ENCODE measurements at places on chromosomes 5 and 9.

DNA sequence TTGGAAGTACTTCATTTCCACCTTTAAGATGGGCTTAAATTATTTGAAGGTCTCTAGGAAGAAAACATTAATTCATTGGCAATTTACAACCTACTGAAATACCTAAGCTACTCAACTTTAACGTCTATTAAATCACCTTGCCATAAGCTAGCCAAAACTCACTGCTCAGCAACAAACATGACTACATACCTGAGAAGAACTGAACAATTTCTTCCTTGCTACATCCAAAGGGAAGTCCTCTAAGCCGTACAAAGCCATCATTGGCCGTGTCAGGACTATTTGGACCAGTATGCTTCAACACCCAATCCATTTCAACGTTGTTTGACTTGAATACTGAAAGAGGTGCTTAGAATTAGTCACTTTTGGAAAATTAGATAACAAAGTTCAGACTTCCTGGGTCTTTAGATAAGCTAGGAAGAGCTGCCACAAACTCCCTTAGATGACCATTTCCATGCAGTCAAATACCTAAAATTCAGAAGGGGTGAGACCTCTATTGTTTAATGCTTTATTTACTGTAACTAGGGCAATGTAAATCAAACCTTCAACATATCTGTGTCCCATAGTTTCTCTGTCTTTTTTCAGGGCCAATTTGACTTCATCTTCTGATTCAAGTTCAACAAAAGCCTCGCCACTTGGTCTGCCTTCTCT lies 2.6 kb downstream of the HNRNPH1 start:
- peak; percentile 19 for DNase-seq

GRCh38 chr9:101376111-101376848 lies 8.5 kb downstream of the BAAT start:
- no peak for DNase-seq

GRCh38 chr5:135105105-135105484 lies 71.1 kb upstream of the PITX1 start:
- DNase-seq = peak; percentile 34

DNA sequence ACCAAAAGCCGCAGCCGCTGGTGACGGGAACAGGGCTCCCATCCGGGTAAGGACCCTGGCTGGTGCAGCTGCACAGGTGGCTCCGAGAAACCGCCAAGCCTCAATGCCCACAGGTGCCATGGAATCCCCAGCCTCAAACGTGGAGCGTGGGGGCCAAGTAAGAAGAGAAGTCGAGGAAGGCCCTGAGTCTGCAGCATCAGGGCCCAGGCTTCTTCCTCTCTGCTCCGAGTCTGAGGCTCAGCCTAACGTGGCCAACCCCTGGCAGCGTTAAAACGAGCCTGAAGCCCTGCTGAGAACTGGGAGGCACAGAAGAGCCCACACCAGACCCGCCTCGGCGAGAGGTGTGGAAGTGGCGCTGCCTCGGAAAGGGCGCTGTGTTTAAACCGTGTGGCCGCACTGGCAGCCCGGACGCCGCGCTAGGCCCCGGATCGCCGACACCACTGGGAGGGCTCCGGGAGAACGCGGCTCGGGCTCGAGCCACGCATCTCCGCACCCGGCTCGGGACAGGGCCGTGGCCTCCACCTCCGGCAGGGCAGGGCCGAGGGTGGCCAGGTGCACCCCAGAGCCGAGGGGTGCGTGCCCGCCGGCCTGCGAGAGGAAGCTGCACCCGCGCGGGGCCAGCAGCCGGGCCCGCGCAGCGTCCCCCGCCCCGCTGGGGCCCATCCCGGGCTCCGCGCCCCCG lies 730 bp downstream of the ZMYND19 start:
- no peak for DNase-seq

GRCh38 chr5:108857905-108858304 lies 110.2 kb downstream of the FER start:
- no peak for DNase-seq

DNA sequence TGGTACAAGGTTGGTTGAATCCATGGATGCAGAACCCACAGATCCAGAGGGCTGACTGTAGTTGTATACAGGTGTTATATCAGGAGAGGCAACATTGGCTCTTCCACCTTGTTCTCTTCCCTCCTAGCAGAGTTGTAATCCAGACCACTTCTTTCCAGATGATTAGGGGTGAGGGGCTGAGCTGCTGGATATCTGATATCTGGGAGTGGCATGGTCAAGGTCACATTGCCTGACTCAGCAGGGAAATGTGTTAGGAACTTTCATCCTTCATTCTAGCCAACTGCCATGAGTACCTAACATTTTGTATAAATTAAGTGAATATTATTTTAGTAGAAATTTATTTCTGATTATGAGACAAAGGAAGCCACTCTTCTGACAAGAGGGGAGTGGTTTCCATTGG lies 7.3 kb downstream of the DAPK1 start:
- no peak for DNase-seq

- DNase-seq = no peak
Measured at GRCh38 chr5:16936989-16937438, 926 bp upstream of the MYO10 start.
